ENCODE measurements at places on chromosomes 12 and 14.
A peak's percentile ranks its signal among the peaks of the same experiment; 100 is the strongest.

DNA sequence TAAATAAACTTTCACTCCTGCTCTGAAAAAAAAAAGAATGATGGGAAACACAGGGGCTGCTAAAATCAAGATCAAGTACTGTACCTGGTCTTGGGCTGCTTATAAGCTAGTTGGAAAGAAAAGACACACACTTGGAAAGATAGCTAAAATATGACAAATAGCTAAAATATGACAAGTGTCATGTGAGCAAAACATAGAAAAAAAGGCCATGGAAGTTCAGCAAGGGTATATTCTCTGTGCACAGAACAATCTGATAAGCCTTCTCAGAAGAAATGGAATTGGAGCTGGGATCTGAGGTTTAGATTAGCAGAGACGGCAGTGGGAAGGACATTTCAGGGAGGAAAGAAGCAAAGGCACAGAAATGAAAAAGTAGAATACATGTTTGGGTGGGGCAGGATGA, 126.2 kb upstream of the PMCH start:
- DNase-seq: no peak

GRCh38 chr12:120639771-120640721, at the start of gene CABP1:
Gene CABP1, plus strand, starts transcription at chr12:120640626. Its CDS starts 60 bp downstream, at chr12:120640686.
- DNase-seq: peak; percentile 90

GRCh38 chr12:48873096-48873495, 7.4 kb upstream of the RND1 start:
- no peak for DNase-seq

GRCh38 chr12:41552588-41552987, 364.5 kb downstream of the PDZRN4 start:
- DNase-seq: peak; percentile 12

DNA sequence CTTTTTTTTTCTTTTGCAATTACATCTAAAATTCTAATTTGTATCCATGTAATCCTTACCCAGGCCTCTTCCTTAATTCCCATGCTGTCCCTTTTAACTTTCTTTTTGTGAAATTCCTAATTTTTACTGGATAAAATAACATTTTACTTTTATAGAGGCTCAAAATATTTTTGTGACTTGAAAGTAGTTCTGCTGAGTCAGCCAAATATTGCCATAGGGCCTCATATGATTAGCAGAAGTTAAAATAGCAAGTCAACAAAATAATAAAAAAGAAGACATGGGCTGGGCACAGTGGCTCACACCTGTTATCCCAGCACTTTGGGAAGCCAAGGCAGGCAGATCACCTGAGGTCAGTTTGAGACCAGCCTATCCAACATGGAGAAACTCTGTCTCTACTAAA, 2.0 kb downstream of the C3AR1 start:
- DNase-seq: no peak

GRCh38 chr14:28765169-28765830, 1.3 kb upstream of the FOXG1 start:
- no peak for DNase-seq

DNA sequence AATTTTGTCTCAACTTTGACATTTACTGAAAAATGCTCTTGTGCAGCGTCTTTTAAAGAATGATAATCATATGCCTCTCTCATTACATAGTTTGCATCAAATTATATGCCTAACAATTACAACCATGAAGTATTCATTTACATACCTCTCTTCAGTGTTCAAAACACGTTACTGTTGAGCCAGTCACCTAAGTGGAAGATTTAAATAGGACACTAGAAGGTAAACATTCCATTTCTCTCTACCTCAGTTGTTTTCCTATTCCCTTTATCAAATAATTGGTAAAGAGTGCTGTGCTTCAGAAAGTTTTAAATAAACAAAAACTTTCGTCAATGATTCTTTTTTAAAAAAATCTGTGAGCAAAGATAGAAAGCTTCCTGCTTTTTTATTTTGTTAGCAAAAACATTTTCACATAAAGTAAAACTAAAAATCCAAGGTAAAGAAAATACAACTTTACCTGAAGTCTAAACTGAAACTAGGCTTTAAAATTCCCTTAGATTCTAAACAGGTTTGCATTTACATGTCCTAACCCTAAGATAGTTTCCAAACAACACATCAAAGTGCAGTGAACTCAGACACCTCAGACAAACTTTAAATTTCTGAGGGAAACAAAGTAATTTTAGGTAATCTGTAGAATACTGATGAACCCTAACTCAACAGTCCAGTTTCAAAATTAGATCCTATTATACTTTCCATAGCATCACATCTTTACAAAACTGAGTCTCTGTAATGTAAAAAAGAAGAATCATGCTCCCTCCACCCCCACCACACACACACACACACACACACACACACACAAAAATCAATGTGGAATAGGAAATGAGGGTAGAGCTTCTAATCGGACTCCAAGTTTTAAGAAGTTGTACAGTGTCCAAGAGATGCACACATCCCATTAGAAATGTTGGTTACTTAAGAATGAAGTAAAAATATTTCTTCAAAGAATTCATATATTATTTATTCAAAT, 46.2 kb downstream of the PAWR start:
- no peak for DNase-seq

DNA sequence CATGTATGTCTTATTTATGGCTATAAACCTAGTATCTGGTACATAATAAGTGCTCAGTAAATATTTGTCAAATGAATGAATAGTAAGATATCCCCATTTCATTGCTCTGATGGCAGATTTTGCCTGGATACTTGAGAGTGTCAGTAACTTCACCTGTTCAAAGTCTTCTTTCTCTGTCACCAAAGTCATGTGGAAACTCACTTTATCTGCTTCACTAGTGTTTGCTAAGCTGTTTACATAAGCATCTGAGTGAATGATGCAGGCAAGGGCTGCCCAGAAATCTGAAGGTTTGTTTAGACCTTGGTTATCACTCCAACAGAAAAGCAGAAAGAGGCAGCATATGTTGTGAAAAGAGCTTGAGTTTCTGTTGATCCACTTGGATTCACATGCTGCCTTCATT, 4.3 kb downstream of the OR4E1 start:
- DNase-seq: no peak

GRCh38 chr14:45051896-45052295, 32.0 kb upstream of the PRPF39 start:
- no peak for DNase-seq

DNA sequence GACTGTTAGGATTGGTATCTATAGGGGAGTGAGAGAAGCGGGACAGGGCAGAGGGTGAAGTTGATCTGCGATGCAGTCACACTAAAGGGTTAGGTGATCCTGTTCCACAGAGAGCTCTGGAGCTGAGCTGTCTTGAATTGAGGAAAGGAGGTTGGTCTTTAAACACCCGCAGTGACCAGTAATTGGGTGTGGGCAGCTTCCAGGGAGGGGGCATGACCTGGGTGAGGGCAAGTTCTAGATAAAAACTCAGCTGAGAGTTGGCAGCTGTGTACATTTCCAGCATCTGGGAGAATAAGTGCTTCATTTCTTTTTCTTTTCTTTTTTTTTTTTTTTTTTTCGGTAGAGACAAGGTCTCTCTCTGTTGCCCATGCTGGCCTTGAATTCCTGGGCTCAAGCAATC, 35.1 kb downstream of the RDH12 start:
- no peak for DNase-seq

DNA sequence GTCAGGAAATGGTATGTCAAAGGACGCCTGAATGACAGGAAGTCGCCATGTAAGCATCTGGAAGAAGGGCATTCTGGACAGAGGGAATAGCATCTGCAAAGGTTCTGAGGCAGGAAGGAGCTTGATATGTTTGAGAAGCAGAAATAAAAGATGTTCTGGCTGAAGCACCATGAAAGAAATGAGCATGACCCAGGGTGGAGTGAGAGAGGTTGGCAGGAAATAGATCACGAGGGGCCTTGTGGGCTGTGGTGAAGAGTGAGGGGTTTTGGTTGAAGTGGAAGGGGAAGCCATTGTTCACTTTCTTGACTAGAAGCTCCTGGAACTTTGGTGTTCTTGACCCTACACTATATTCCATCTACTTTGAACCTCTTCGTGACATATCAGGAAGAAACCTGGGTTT, 99.4 kb upstream of the PARP11 start:
- no peak for DNase-seq

DNA sequence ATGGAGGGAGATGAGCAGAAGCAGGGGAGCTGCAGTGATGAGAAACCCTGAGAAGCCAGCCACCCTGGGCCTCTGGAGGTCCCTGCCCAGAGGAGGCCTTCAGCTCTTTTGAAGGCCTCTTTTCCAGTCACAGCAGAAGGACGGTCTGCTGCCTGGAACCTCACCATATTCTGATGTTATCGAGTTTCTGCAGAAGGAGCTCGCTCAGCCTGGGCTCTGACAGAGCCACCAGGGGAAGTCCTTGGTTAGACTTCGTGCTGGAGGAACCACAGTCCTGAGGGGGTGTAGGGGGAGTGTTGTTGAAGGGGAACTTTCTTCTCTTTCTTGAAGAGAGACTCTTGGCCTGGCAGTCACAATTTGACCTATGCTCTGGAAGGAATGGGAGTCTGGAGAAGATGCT, 25.1 kb upstream of the BATF start:
- DNase-seq: no peak

- no peak for DNase-seq
These were observed 68.6 kb upstream of the PLXNC1 start for GRCh38 chr12:94079566-94080340.

- no peak for DNase-seq
These were observed 108.2 kb upstream of the SLC38A2 start for GRCh38 chr12:46480724-46481123.

GRCh38 chr12:91918431-91918830, 227.2 kb downstream of the BTG1 start:
- no peak for DNase-seq

GRCh38 chr12:111757361-111758119, 9.2 kb upstream of the ALDH2 start:
- no peak for DNase-seq

DNA sequence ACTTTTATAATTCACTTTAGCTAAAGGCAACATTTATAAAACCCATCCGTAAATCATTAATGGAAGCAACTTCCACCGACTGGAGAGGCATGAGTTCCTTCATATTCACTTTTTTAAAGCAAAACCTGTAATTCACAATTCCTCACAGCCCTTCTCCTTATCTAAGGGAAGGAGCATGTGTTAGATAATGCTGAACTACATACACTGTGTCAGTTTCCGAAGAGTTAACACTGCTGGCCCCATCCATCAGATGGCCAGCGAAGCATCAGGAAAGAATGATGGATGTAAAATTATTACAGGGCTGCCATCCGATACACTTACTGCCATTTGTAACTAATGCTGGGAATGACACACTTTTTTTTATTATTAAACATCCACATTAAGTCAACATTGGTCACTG, 392.8 kb downstream of the SOX5 start:
- DNase-seq: no peak

GRCh38 chr12:47271800-47272239, 192.1 kb upstream of the AMIGO2 start:
- DNase-seq: no peak

DNA sequence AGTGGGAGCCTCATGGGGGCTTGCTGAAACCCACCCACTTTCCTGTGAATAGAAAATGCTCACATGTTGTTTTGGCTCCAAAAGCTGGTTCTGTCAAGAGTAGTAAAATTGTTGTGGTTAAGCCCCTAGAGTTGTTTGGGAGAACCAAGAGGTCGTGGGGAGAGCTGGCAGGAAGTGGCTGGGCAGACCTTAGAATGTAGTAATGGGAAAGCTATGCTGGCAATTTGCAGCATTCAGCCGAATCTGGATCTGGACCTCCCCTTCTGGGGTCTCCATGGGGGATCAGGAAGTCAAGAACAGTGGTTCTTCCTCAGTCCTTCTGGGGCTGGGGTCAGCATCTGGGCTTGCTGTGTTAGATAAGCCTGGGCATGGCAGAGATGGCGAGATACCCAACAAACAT, 150.6 kb upstream of the TBX3 start:
- DNase-seq: no peak

DNA sequence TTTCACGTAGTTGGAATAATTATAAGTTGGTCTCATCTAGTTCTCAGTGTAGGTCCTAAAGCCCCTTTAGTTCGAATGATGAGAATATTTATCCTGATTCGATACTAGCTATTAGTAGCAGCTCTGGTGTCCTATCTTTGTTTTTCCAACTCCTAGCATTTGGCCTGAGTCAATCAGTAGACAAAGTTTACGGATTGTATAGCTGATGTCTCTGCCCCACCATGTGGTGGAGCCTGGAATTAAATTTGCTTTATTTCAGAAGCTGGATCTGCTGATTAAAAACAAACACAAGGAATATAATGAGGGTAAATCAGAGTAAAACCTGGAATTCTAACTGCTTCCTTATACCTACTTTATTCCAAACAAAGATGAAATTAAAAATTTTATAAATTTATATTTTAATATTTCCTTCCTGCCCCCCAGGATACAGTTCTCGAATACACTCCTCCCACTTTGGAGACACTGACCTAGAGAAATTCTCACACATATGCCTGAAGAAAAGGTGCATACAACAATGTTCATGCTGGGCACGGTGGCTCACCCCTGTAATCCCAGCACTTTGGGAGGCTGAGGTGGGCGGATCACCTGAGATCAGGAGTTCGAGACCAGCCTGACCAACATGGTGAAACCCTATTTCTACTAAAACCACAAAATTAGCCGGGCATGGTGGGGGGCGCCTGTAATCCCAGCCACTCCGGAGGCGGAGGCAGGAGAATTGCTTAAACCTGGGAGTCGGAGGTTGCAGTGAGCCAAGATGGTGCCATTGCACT, 7.6 kb upstream of the BRMS1L start:
- peak; percentile 48 for DNase-seq

- no peak for DNase-seq
These were observed 179.3 kb downstream of the RAD51B start for GRCh38 chr14:67998834-67999233.

- no peak for DNase-seq
These were observed 77.9 kb downstream of the SPRING1 start for GRCh38 chr12:116659771-116660481.

Data from iPS-NIHi11 (cell line).